ENCODE measurements at places on chromosomes 16 and 17.

DNA sequence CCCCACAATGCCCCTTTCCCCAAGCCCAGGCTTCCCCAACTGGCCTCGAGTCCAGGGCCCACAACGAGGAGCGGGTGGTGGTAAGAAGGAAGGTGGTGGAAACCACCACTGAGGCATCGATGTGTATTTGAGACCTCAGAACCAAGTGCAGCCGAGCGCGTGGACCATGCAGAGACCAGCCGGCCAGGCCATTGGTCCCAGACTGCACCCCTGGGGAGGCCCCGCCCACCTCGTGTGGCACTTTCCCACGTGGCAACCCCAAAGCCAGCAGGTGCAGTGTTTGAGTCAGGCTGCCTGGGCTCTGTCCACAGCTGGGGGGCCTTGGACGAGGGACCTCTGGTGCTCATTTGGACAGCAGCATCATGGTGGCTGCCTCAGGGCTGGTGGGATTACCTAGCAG, 28.1 kb upstream of the BAHCC1 start:
- no peak for DNase-seq

DNA sequence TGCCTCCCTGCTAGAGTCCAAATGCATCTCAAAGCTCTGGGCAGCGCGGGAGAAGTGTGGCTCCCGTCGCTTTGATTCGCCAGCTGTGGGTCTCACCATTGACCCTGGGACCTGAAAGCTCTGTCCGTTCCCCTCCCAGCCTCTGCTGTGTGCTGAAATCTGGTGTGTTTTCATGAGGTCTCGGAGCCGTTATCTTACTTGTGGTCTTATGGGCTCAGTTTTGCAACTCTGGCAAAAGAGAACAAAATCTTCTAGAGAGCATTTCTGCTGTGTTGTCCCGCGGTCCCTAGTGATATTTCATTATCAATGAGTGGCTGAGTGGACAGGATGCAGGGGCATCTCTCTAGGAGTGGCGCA, 13.3 kb downstream of the CRISPLD2 start:
- no peak for DNase-seq

GRCh38 chr16:50335196-50335958, 33.4 kb downstream of the BRD7 start:
- DNase-seq: no peak

- DNase-seq: no peak
These were observed 4.2 kb downstream of the SNTB2 start for GRCh38 chr16:69191136-69191535.

GRCh38 chr17:6327007-6327406, 107.9 kb downstream of the AIPL1 start:
- no peak for DNase-seq

- DNase-seq: no peak
These were observed 13.9 kb upstream of the LPCAT2 start for GRCh38 chr16:55494994-55495421.

DNA sequence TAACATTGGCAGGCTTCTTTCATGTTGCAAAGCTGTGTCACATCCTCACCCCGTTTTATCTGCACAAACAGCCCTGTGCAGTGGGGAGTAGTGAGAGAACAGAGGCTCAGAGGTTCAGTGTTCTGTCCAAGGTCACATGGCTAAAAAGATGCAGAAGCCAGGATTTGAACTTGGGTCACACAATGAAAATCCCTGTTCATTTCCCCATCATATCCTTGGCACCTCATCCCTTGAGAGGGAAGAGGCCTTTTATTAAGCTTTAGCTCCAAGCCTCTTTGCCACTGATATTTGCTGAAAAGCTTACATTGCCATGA, 106.6 kb downstream of the AMFR start:
- DNase-seq: no peak

DNA sequence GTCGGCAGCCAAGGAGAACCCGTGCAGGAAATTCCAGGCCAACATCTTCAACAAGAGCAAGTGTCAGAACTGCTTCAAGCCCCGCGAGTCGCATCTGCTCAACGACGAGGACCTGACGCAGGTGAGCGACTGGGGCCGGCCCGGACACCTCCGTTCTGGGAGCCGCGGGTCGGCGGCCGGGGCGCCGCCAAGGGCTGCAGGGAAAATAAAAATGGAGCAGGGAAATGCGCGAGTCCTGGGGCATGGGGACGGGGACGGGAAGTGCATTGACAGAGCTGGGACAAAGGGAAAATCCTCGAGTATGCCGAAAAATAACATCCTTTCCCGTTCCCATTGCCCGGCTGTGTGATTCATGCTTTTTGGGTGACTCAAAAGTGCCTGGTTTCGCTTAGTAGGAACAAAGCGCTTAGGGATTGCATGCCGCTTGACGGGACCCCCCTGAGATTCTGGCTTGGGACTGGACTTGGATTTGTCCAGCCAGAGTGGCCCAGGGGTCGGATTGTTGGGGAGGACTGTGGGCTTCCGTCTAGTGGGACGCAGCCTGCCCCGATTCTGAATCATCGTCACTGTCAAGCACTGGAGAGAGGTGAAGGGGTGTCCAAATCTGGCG, 699 bp downstream of the MPRIP start:
- peak; percentile 21 for DNase-seq

- no peak for DNase-seq
These were observed 5.4 kb upstream of the CYLD start for GRCh38 chr16:50736448-50736847.

GRCh38 chr16:84732674-84733352, 33.0 kb downstream of the USP10 start:
- DNase-seq: no peak

DNA sequence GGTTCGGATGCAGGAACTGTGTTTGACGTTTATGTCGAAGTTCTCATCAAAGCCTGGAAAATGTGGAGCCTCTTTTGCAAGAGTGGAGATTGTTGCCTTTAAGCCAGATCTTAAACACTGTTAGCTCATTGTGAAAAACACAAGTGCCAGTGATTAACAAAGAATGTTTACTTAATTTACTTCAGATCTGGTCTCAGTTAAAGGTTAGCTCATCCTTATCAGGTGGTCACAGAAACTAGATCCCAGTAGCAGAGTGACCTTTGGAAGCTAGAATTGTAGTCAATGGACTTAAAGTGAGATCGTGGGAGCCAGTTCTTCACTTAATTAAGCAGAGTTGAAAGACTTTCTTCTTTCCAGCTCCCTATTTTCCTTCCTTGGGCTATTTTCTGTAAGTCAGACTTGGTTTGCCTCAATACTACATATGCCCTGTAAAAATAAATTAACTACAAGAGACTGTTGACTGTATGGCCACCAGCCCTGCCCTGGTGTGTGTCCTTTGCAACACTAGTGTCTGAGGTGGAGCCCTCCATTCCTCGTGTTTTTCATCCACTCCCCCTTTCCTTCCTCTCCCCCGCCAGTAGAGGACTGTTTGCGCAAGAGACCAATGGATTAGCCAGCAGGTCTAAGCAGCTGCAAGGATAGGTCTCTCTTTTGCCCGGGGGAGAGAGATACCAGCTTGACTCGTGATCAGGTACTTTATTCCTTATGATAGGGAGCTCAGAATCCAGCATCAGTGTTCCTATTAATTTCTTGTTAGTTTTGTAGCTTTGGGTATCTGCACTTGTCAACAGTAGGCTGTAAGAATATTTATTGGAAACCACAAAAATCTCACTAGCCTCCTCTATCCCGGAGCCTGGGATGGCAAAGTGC, 20.2 kb downstream of the FBXO39 start:
- DNase-seq: no peak

DNA sequence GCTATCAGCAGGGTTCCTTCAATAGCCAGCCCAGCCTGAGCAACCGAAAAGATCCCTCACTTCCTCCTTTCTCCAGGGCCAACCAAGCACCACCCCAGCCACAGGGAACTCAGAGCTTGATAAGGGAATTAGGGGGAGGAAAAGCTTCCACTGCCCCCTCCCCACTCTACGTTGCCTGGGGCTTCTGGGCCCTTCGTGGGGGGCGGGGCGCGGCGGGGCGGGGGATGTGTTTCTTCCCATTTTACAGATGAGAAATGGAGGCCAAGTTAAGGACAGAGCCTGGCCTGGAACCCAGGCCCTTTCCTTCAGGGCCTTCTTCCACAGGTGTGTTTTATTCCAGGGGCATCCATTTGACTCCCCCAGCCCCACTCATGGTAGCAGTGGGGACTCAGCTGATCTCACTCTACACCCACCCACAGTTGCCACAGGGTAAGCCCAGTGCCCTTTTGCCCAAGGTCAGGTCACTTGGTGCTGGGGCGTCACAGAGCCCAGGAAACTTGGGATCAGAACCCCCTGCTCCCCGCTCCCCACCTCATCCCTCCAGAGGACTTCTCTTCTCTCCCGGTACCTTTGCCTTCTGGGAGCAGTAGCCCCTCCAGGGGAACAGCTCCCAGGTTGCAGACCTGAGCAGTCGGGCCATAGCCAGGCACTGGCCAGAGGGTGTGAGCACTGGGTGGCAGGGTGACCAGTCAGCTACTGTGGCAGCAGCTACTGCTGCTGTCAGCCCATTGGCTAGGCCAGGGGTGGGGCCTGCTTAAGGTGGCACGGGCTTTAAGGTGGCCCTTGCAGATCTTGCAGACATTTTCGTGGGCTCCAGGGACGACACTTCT, at the start of gene LDHD:
TSS of gene LDHD (minus strand) at position 700 of the 830 bp plus-strand sequence. CDS start at position 640, 60 bp downstream.
- no peak for DNase-seq

- no peak for DNase-seq
These were observed 33.4 kb upstream of the RPRML start for GRCh38 chr17:47012457-47012856.

DNA sequence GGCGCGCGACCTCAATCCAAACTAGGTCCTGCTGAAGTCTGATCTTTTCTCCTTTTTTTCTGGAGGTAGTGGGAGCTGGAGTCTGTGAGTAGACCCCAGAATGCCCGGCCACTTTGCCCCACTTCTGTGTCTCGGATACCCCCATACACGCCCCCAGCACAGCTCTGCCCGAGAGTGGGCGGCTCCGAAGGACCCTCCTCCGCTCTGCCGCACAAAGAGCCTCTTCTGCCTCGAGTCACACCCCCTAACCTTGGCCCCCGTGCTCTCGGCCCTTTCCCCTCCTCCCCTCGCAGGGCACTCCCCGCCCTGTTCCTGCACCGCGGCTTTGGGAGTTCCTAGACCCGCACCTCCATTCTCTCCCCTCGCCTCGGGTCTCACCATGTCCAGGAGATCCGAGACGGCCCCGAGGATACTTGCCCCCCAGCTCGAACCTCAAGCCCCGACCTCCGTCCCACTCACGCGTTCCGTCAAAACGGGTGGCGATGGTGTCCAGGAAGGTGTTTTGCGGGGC, 476 bp downstream of the KCNH4 start:
- no peak for DNase-seq

DNA sequence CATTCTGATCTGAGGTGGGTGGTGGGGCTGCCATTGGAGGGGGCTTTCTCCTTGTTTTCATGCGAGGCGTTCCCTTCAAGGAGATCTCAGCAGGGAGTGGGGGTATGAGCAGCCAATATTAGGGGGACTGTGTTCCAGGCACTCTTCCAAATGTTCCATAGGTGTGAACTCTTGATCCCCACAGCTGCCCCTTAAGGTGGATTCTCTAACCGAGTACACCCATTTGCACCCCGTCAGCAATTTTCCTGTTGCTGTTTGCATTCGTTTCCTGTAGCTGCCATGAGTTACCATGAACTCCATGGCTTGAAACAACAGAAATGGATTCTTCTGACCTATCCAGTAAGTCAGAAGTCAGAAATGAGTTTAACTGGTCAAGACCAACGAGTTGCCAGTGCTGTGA, 3.7 kb upstream of the PRR15L start:
- no peak for DNase-seq

DNA sequence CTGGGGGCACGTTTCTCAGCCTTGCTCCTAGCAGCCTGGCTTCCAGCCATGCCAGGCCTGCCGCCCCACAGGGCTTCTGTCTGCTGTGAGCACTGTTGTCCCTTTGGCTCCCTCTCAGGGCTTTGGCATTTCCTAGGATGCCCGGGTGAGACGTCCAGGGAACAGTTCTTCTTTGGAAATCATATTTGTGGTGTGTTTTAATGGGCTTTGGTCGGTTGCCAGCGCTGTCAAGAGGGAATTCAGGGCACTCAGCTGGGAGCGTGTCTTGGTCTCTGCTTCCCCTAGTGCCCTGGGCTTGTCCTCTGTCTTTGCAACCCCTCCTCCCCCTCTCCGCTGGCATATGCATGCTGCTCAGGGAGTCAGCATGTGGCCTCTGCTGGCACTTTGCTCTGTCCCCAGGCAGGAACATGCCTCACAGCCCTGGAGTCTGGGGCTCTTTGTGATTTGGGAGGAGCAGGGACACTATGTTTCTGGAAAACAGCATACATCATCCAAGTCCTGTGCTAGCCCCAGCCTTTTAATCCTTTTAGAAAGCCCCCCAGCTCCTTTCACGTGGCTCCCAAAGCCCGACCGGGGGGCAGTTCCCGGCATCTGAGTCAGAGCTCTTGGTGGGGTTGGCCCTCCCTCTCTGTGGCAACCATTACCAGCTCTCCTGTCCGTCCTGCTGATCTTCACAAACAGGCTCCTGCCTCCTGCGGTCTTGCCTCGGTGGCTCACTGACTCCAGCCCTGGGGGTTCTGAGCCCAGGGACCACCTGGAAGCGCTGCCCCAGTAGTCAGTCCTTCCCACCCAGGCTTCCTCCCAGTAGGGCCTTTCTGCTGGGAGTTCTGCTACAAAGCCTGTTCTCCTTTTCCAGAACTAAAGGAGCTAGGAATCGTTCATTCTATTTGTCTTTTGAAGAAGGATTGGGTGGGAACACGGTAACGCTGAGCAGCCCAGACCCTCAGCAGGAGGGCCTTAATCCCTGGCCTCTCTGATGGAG, 26.7 kb downstream of the SAP30BP start:
- DNase-seq: no peak

- no peak for DNase-seq
These were observed 7.5 kb downstream of the GINS2 start for GRCh38 chr16:85681255-85681654.

GRCh38 chr17:73196500-73196899, 3.6 kb downstream of the COG1 start:
- DNase-seq: no peak

- DNase-seq: no peak
These were observed 87.9 kb downstream of the N4BP1 start for GRCh38 chr16:48522041-48522440.

DNA sequence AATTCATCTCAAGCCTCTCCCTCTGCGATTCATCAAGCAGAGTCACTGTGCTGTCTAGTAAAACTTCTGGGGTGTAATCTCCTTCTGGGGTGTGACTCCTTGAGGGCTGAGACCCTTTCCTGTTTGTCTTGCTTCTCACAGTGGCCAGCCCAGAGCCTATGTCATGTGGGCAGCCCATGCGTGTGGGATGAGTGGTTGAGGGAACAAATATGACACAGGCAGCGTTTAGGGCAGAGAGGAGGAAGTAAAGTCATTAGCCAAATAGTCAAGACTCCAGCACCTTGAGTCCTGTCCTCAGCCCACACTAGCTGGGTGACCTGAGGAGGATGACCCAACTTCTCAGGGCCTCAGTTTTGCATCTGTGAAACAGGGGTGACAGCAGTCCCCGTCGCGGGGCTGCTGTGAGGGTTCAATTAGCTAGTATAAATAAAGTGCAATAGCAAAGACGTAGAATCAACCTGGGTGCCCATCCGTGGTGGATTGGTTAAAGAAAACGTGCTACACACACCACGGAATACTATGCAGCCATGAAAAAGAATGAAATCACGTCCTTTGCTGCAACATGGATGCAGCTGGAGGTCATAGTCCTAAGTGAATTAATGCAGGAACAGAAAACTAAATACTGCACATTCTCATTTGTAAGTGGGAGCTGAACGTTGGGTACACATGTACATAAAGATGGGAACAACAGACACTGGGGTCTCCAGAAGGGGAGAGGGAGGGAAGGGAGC, 4.5 kb upstream of the ITGAX start:
- DNase-seq: no peak

Measured in stimulated activated CD4-positive, alpha-beta T cell treated with anti-CD3 and anti-CD28 coated beads, TNF-alpha, amount 100 ng/mL, for 24 hours (primary cell).